Activated CD4-positive, alpha-beta T cell treated with anti-CD3 and anti-CD28 coated beads, Interleukin-2, amount 10 ng/mL, durations not matched to agents 24 days and 14 days (primary cell): ENCODE measurements at places on chromosomes 4 and X.

- DNase-seq, result no peak
Observed at GRCh38 chr4:147916351-147916750, 184.5 kb downstream of the ARHGAP10 start.

DNA sequence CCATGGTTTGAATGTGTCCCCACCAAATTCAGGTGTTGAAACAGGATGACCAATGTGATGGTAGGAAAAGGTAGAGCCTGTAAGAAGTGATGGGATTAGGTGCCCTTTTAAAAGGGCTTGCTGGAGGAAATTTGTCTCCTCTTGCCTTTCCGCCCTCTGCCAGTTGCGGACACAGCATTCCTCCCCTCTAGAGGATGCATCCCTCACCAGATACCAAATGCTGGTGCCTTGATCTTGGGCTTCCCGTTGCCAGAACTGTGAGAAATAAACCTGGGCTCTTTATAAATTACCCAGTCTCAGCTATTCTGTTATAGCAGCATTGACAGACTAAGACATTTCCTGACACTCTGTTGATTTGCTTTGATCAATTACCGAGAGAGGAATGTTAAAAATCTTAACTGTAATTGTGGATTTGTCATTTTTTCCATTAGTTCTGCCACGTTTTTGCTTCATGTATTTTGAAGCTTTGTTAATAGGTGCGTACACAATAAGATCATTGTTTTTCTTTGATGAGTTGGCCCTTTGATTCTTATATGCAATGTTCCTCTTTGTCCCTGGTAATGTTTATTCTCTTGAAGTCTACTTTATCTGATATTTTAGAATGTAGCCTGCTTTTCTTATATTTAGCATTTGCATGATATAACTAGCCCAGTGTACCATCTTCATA is 13.3 kb downstream of the NFKB1 start:
- no peak for DNase-seq

- no peak for DNase-seq
Observed at GRCh38 chr4:110702326-110702725, 79.4 kb upstream of the PITX2 start.

DNA sequence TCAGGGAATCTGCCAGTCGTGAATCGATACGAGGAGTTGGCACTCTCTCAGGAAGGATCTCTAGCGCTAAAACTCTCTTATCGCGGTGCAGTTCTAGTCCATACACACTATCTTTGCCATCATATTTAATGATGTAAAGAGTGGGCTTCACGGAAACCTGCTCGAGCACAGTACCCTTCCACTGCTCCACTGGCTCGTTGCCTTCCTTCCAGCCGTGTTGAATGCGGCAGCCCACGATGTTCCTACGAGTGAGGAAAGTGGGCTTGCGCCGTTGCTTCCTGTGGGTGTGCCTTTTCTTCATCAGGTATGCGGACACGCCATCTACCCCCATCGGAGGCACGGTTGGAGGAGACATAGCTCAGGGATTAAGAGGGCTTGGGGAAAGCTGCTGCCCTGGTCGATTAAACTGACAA is 661 bp downstream of the SPIN4 start:
- peak; percentile 74 for DNase-seq

GRCh38 chrX:22278375-22278774 is 5.7 kb downstream of the CBLL2 start:
- DNase-seq, result no peak

DNA sequence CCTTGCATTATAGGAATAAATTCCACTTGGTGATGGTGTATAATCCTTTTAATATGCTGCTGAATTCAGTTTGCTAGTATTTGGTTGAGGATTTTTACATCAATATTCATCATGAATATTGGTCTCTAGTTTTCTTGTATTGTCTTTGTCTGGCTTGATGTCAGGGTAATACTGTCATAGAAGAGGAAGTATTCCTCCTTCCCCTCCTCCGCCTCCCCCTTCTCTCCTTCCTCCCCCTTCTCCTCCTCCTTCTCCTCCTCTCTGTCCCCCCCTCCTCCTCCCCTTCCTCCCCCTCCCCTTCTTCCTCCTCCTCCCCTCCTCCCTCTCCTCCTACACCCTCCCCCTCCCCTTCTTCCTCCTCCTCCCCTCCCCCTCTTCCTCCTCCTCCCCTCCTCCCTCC is 65.8 kb downstream of the RGS12 start:
- DNase-seq, result no peak

GRCh38 chrX:64977051-64977450 is 801 bp upstream of the ZC4H2 start:
- DNase-seq, result no peak

DNA sequence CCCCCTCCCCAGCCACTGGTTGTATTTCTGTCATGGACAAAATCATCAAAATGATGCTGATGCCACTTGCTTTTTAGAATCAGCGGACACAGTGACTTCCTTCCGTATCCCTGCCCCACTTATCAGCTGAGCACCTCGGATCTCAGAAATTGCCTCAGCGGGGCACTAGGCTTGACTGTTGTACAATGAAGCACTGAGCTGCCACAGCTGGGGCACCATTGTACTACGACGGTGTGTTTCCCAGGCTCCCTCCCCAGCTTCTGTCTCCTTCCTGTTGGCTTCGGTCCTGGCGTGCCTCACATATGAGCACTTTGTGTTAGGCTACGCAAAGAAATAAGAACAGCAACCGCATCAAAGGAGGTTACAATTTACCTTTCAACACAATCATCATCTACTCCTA is 82.4 kb downstream of the F11 start:
- no peak for DNase-seq

DNA sequence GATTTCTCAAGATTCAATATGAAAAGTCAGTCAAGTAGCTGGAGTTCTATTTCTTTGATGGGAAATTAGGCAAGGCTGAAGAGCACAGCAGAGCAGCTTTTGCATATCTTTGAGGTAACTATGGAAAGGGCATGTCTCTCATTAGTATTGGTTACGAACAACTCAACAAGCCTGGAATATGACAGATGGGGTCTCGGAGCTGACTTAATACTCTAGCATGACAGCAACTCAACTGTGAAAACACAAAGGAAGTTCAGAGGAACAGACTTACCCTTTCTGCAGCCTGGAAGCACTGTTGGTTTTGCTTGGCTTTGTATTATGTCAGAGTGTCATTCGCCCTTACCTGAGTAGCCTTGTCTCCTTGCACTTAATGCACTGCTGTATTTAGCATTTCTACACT is 79.9 kb upstream of the AADAT start:
- no peak for DNase-seq

DNA sequence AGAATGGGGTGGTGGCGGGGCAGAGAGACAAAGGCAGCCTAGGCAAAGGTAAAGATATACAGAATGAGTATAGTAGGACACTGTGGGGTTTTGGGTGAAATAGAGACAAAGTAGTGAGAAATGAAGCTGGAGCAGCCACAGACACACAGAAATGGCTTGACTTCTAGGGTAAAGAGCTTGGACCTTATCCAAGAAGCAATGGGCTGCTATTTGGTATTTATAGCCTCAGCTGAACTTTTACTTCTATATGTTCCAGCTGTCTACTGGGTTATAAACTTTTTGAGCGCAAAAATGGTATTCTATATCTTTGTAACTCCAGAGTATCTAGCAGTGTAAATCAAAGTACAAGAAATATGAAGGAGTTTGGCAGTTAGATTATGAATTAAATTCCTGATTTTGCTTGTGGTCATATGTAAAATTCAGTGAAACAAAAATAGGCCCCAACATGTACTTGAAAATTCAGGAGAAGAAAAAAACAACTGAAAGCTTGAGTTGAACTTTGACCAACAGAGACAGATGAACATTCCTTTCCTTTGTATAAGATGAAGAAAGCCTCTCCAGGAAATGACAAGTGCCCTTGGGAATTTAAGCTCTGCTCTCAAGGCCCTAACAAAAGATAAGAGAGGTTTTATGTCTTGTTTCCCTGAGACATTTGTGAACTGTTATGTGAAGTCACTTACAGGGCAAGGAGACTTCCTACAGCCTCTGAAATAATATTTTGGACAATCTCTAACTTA is 354.1 kb downstream of the CHIC1 start:
- no peak for DNase-seq
